ENCODE measurements at places on chromosomes 7 and 10. TPM values are rescaled to one million over a fixed set of nuclear protein-coding genes. Genes with fewer than 3 reads are reported as not detected.
A peak's percentile ranks its signal among the peaks of the same experiment; 100 is the strongest.

DNA sequence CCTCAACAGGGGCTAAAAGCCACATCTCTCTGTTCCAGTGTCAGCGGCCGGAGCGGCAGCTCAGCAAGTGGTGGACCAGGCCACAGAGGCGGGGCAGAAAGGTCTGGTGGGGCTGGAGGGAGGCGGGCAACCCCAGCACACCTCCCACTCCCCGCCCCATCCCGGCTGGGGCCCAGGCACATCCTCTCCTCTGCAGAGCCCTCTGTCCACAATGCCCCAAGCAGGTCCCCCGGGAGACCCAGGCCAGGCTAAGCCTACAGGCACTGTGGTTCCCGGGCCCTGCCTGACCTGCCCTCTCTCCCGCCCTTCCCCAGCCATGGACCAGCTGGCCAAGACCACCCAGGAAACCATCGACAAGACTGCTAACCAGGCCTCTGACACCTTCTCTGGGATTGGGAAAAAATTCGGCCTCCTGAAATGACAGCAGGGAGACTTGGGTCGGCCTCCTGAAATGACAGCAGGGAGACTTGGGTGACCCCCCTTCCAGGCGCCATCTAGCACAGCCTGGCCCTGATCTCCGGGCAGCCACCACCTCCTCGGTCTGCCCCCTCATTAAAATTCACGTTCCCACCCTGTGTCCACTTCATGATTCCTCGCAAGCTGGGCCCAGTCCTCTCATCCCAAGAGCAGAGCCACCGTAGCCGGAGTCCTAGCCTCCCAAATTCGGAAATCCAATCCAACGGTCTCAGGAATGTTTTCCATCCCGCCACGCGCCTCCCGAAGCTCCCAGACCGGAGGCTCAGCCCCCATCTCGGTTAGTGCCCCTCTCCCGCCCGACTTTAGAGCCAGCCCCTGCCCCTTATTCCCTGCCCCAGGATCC, 2.1 kb downstream of the ADIRF start:
- H3K4me1 ChIP-seq = peaks cover 67% of the 10 kb centered on the region
- H3K36me3 ChIP-seq = no peaks in the 10 kb centered on the region
- peak overlapping the region; percentile 74 for H3K4me3 ChIP-seq
- DNase-seq = peak; percentile 85
- H3K27ac ChIP-seq = peak overlapping the region; percentile 99

The ZSCAN21 gene
- total RNA-seq = 8.4 TPM

DNA sequence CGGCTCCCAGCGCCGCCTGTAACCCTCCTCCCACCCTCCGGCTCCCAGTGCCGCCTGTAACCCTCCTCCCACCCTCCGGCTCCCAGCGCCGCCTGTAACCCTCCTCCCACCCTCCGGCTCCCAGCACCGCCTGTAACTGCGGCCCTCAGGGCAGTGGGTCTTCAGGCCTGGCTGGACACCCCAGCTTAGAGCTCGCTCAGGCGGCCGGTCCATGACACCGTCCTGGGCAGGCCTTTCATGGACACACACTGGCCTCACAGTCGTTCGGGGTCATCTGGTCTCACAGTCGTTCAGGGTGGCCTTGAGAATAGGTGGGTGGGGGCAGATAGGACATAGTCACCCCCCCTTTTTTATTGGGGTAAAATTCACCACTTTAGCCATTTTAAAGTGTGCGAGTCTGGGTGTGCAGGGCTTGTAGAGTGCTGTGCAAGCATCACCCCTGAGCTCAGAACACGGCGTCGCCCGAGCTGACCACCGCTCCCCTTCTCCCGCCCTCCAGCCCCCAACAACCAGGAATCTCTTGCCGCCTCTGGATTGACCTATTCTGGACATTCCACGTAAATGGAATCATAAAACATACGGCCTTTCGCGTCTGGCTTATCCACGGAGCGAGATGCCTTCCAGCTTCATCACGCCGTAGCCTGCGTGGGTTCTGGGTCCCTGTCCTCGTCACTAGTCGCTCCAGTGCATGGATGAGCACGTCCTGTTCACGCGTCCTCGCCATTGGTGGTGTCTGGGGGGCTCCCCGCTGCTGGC, 41.1 kb upstream of the CFAP46 start:
- H3K27ac ChIP-seq = no peak overlapping the region
- DNase-seq = peak; percentile 38
- no peaks in the 10 kb centered on the region for H3K4me1 ChIP-seq
- H3K27me3 ChIP-seq = peaks cover 13% of the 10 kb centered on the region
- no peaks in the 10 kb centered on the region for H3K36me3 ChIP-seq

DNA sequence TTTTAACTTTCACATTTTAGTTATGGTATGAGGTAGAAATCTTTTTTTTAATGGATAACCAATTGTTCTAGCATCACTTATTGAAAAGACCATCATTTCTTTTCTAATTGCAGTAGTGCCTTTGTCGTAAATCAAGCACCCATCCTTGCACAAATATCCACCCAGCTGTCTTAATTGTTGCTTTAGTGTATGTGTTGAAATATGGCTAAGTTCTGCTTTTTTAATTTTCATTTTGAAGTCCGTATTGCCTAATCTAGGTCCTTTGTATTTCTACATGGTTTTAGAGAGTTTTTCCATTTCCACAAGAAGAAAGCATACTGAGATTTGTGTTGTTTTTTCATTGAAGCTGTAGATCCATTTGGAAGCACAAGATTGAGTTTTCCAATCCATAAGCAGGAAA, 259.6 kb upstream of the SEMA3E start:
- no peak for DNase-seq
- H3K27ac ChIP-seq = no peak overlapping the region
- H3K36me3 ChIP-seq = no peaks in the 10 kb centered on the region

DNA sequence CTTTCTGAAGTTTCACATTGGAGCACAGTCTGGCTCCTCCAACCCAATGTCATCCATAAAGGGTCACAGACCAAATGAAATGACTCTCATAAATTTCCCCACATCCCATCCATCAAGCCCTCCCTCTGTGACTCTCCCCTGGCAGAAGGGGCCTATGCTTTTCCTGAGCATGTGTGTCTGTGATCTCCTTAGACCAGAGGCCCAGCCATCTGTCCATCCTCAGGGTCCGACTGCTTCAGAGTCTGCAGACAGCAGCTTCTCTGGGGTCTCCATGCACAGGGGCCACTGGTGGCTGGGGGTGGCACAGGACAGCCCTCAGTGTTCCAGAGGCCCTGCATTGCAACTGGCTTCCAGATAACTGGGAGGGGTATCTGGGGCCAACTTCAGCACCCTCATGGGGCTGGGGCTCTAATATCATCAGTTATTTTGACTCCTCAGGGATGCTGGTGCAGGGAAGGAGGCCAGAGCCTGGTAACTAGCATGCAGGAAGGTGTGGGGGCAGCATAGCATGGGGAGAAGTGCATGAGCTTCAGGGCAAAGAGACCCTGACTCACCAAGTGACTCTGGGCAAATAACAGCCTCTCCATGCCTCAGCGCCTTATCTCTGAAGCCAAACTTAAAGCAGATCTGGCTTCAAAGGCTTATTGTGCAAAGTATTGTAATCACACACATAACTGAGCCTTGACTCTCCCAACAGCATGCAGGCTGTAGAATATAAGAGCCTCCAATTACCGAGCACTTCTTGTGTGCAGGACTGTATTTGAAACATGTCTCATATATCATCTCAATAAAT, 266.9 kb downstream of the GRID1 start:
- no peak for DNase-seq
- H3K4me3 ChIP-seq = no peak overlapping the region
- no peaks in the 10 kb centered on the region for H3K4me1 ChIP-seq
- H3K27ac ChIP-seq = no peak overlapping the region
- H3K27me3 ChIP-seq = no peaks in the 10 kb centered on the region
- H3K36me3 ChIP-seq = no peaks in the 10 kb centered on the region

The WDFY4 gene
- total RNA-seq = 44.4 TPM

GRCh38 chr10:13496931-13497330, 31.9 kb downstream of the BEND7 start:
- no peaks in the 10 kb centered on the region for H3K4me1 ChIP-seq
- no peak overlapping the region for H3K27ac ChIP-seq
- H3K4me3 ChIP-seq = no peak overlapping the region
- peaks cover 20% of the 10 kb centered on the region for H3K36me3 ChIP-seq
- H3K27me3 ChIP-seq = no peaks in the 10 kb centered on the region

- peak overlapping the region; percentile 46 for H3K4me3 ChIP-seq
- H3K27ac ChIP-seq = peak overlapping the region; percentile 82
- peaks cover 48% of the 10 kb centered on the region for H3K4me1 ChIP-seq
- no peaks in the 10 kb centered on the region for H3K36me3 ChIP-seq
- peak; percentile 74 for DNase-seq
- no peaks in the 10 kb centered on the region for H3K27me3 ChIP-seq
These were observed 11.2 kb downstream of the IL2RA start for GRCh38 chr10:6050801-6051445.

DNA sequence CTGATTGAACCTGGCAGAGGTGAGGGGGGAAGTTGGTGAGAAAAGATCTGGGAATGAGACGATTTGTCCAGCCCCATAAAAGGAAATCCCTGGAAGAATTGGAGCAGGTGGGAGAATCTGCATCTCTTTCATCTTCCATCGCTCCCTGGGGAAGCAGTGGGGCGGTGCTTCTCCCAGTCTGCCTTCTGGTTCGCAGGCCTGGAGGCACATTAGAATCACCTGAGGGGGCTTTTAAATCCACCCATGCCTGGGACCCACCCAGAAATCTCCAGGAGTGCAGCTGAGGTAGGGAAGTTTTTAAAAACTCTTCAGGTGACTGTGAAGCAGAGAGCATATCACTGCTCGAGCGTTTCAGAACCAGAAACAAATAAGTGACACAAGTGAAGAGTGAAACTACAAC, 26.7 kb upstream of the SYPL1 start:
- H3K27me3 ChIP-seq = no peaks in the 10 kb centered on the region
- no peak overlapping the region for H3K4me3 ChIP-seq
- H3K36me3 ChIP-seq = no peaks in the 10 kb centered on the region
- H3K4me1 ChIP-seq = no peaks in the 10 kb centered on the region
- DNase-seq = no peak

- H3K27ac ChIP-seq = peak overlapping the region; percentile 72
- peaks cover 46% of the 10 kb centered on the region for H3K4me1 ChIP-seq
- no peaks in the 10 kb centered on the region for H3K36me3 ChIP-seq
These were observed 56.8 kb upstream of the SVIL start for GRCh38 chr10:29691564-29692072.

Measured in lower lobe of right lung (tissue), 2 donors.